GM23248 (cell line): ENCODE measurements at places on chromosomes 7 and 10.
A peak's percentile ranks its signal among the peaks of the same experiment; 100 is the strongest.

DNA sequence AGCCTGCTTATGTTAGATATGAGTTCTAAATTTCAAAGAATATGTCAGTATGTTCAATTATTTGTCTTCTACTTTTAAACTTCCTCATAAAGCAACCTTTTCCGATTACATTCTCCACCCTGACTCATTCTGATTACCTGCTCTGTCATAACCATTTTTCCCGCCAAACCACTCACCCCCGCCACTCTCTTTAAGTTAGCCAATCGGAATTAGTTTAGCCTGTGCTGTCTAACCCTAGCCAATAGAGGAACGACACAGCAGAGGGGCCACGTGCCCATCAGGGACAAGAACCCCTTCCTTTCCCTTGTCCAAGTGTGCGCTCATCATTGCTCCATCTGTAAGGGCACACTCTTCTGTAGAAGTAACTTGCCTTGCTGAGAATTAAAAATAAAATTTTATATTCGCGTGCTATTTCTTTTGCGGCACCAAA, 91.4 kb downstream of the CCDC71L start:
- DNase-seq: no peak

DNA sequence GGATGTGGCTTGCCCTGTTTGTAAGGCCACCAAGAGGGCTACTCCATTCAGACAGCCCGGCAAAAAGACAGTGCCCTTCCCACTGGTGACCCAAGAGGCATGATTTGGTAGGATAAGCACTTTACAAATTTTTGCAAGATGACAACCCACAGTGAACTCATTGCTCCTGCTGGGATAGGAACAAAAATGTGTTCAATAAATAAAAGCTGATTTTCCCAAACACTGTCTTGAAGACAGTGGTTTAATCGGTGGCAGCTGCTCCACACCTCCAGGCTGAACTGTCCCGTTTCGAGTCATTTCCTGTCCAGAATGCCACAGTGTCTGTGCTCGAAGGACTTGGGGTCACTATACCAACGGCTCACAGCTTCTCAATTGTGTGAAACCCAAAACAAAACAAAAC, 45.1 kb upstream of the NPTX2 start:
- no peak for DNase-seq

GRCh38 chr10:124524991-124525653, 63.5 kb downstream of the LHPP start:
- DNase-seq: peak; percentile 59

DNA sequence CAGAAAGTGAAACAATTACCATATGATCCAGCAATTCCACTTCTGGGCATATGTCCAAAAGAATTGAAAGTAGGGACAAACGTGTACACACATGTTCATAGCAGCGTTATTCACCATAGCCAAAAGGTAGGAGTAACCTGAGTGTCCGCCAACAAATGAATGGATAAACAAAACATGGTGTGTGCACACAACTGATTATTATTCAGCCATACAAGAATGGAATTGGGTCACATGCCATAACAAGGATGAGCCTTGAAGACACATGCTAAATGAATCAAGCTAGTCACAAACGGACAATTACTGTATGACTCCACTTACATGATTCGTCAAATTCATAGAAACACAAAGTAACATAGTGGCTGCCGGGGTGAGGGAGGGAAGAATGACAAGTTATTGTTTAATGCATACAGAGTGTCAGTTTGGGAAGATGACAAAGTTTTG, 4.1 kb upstream of the OIT3 start:
- DNase-seq: peak; percentile 25

- DNase-seq: peak; percentile 23
Measured at GRCh38 chr7:46428295-46428694, 507.2 kb upstream of the IGFBP3 start.

DNA sequence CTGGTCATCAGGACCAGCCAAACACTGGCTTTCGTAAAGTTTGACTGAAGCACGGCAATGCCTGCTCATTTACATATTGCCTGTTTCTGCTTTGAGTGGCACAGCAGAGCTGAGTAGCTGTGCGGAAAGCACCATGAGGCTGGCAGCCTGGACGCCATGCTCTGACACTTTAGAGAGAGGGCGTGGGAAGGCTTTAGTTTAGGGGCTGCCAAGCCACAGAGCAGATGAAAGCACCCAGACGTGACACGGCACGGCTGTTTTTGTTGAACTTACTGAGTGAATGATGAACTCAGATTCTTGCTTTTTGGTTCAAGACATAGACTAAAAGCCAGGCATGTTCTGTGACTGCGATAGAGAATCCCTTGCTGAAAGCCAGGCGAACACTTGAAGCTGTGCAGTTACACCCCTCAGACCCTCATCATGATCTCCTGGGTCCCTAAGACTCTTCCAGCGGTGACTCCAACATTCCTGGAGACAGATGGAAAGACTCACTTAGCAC, 182.1 kb downstream of the ZMYND11 start:
- DNase-seq: peak; percentile 78

- peak; percentile 18 for DNase-seq
Measured at GRCh38 chr10:34235164-34235832, 579.8 kb downstream of the PARD3 start.

DNA sequence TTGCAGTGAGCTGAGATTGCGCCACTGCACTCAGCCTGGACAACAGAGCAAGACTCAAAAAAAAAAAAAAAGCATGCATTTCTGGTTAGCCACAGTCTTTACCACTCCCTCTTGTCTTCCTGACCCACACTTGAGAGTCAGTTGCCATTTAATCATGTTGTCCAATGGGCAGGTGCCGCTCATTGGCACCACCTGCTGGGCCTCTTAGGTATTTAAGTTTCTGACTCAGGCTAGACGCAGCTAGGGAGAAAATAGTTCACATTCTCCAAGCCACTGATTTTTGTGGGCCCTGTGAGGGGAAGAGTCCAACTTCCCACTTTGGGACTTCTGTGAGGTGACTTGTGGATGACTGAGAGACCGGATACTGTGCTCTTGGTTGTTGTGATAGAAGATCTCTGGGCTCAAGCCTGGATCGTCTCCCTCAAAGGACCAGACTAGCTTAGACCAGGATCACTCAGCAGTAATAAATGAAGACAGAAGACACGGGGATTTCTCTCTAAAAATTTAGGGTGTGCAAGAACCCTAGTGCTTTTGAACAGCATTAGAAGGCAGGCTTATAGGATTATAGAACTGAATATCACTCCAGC, 26.8 kb upstream of the SORCS3 start:
- peak; percentile 57 for DNase-seq

DNA sequence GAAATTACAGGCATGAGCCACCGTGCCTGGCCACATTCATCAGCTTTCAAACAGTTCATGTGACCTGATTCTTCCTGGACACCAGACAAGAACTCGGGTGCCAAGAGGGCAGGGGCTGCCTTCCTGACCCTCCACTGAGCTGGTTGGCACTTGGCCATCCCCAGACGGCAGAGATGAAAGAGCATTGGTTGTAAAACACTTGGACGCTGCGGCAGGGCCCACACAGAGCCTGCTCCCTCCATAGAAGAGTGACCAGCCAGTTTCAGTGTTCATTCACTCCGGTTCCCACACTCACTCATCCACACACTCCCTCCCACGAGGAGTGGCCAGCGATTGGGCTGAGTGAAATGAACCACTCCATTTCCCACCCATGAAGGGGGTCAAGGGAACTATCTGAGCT, 112.3 kb downstream of the ITGB8 start:
- no peak for DNase-seq

GRCh38 chr7:81883801-81884393, 114.0 kb upstream of the HGF start:
- no peak for DNase-seq

DNA sequence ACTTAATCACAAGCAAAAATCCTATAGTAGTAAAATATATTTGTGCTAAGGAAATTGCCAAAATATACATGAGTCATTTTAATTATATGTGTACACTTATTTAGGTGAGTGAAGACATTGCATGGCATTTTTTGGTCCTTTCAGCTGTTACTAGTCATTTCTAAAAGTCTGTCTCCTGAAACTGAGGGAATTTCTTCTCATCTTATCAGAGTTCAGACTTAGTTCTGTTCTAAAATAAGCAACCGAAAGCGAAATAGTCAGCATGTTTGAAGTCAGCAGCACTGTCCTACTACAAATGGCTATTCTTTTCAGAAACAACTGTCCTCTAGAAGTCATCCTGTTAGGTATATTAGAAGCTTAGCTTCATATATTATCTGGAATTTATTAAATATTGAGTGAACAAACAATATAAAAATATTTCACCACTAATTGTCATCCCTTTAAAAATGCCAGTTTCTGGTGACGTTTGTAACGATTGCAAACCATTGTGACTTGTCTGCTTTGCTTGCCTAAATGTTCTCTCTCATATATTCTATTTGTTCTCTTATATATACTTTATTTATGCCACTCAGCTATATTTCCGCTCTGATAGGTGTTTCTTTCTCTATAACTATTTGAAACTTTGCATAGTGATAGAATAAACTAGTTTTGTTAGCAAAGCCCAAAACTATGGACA, 227.4 kb upstream of the KAT6B start:
- DNase-seq: peak; percentile 40

DNA sequence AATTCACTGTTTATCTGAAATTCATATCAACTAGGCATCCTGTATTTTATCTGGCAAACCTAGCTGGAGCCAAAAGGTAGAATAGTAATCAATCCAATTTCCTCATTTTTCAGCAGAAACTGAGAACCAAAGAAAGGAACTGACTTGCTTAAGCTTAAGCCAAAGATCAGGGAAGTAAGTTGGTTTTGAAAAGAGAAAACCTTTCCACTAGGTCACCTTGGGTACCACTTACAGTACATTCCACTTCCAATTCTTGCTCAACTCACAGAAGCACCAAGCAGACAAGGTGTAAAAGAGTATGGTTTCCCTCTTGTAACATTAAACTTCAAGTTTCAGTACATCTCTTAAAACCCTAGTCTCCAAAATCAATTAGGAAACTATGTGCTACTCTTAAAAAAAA, 79.6 kb downstream of the ZFAND4 start:
- peak; percentile 6 for DNase-seq

DNA sequence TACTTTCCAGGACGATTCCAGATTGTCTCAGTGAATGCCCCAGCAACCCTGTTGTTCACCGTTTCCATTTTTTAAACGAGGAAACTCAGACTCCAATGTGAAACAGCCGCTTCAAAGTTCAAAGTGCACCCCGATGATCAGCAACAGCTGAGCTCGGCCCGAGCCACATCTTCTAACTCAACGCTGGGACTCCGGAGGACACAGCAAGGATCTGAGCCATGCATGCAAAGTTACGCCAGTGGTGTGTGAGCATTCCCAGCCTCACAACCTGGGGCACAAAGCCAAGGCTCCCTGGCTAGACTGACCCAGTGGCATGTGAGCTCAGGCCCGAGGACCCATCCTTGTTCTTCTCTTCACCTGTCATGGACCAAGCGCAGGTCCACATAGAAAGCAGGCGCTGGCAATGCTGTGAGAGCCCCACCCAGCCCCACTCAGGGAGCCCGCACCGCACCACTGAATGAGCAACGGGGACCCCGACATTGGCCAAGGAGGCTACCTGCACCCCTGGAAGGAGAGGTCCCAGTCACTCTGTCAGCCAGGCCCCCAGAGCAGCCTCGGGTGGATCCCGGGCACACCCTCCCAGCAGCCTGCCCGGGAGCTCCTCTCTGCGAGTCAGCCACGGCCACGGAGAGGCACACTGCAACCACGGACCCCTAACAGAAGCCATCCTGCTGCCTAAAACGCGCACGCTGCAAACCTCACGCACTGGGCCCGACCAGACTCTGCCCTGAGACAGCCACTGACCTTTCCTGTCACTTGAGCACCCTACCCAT, 82.9 kb downstream of the MAD1L1 start:
- DNase-seq: no peak

- DNase-seq: no peak
Measured at GRCh38 chr7:130384841-130385599, 4.7 kb downstream of the CPA1 start.

DNA sequence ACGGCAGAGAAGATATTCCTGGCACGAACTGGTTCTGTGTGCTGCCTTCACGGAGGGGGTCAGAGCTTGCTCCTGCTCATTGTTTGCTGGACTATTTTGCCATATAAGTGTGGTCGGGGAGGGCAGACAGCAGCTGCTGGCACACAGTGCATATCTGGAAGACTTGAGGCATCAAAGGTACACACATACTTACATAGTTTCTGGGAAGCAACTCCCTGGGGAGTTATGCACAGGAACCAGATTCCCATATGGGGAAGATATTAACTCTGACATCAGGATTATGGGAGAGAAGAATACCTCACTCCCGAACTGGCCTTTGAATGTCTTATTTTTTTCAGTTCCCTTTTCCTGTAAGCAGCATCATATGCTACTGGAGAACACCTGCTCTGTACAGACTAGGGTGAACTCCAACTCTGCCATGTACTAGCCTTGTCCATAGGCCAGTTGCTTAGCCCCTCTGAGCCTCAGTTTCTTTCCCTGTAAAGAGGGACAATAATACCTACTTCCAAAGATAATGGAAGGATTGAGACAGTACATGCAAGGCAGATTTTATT, 41.5 kb downstream of the LGI1 start:
- no peak for DNase-seq

DNA sequence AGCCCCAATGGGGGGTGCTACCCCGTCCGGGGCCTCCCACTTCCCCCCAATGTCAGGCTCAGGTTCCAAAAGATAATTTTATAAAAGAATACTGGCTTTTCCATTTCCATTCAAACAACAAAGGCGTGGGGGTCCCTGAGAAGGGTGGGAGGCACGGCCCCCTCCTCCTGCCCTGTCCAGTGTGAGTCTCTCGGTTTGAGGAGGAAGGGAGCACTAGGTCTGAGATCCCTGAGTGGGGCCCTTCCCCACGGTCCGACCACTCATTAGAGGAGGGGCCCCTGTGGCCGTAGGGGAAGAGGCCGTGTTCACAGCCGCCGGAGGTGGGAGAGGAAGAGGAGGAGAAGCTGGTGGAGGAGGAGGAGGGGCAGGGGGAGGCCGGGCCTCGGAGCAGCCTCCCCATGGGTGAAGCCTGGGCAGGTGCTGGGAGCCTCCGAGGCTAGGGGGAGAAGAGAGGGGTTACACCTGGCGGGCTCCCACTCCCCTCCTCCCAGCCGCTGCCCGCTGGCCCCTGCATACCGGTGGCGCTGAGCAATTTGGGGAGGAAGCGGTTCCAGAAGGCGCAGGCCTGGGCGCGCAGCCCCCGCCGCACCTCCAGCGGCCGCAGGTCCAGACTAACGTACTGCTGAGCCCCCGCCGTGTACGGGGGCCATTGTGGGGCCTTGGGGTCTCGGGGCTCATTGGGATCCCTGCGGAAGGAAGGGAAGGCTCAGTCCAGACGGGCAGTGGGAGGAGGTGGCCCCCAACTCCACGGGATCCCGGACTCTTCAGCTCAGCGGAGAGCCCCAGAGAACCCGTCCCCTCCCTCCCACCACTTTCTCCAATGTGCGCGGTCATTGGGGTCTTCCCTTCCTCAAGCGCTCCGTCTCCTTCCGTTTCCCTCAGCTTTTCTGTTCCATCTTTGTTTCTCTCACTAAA, 1.4 kb upstream of the UFSP1 start:
- DNase-seq: no peak

- no peak for DNase-seq
Measured at GRCh38 chr7:87689374-87689773, 61.2 kb downstream of the RUNDC3B start.

- DNase-seq: peak; percentile 17
Measured at GRCh38 chr10:93259126-93259525, 185.4 kb downstream of the CYP26A1 start.

- DNase-seq: no peak
Measured at GRCh38 chr7:125033506-125033905, 103.9 kb upstream of the POT1 start.

- no peak for DNase-seq
Measured at GRCh38 chr7:144531181-144531580, 127.7 kb upstream of the NOBOX start.
